ENCODE measurements at places on chromosomes 6 and 20. TPM values are rescaled to one million over a fixed set of nuclear protein-coding genes. Genes with fewer than 3 reads are reported as not detected.

DNA sequence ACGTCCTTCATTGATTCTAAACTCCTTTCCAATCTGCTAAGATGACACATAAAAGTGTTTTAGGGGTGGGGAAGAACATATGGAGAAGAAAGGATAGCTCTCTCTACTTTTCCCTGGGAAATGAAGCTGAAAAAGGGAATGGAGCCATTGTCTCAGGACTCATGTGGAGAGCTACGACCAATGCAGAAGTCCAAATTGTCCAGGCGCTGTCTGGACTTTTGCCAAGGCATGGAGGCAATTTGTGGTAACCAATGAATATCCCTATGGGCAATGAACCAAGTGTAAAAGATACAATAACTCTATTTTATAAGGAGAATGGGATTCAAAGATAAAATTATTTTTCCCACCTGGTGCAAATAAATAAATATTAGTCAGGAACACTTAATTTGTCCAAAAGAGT, 16.1 kb downstream of the FBXL4 start:
- DNase-seq: no peak

- no peak for DNase-seq
Observed at GRCh38 chr6:17927705-17928104, 59.7 kb downstream of the KIF13A start.

DNA sequence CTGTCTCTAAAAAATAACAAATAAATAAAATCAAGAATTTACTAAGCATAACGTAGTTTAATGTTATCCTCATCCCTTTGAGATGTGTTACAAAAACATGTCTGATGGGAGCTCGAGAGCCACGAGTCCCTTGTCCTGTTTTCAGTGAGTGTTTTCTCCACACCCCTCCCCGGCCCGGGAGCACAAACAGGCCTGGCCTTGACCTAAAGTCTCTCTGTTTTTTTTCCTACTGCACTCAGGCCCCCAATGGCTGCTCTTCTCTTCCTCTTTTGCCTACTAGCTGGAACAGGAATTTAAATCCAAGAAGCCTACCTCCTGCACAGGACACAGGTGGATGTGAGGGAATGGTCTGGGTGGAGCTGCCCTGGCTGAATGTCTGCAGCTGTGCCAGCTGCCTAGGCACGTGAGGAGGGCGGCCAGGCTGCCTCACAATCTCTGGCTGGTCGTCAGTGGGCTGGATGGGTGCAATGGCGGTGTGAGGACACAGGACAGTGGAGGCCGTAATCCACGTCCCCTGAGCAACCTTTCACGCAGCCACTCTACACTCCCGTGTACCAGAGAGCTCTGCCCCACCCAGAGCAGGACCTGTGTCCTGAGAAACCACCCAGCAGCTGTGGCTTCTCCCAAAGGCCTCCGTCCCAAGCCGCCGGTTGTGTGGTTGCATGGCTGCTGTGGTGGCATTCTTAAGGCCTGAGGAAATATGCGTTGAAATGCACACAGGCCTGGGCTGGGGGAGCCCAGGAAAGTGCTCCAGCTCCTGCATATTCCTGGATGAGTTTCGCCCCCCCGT, 117.5 kb downstream of the FAM120B start:
- DNase-seq: no peak

GRCh38 chr6:166691199-166691598, 64.1 kb upstream of the RPS6KA2 start:
- peak; percentile 82 for DNase-seq

DNA sequence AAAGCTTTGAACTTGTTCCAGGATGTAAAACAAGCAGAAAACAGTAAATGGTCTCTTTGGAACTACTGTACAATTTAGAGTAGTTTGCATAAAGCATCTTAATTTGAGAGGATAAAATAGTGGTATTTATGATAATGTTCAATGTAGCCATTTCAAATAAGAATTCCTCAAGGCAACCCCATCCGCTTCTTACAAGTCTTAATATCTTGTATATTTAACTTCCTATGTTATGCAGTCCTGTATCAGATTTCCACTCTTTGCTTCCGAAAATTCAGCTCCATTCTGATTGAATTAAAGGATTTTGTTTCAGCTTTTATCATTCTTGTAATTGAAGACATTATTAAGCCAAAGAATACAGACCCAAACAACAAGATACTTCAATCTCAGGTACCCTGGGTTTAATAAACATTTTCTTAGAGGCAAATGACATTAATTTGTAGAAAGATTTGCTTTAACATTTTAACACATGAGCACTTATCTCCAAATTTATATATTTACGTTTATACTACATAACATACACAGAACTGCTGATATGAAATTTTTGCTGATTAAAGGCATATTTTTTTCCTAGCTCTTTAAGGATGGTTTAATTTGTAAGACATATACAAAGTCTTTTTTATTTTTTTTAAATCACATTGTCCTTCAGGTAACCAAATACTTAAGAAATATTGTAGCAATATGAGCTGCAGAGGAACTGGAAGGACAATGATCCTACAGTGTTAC, 131.1 kb upstream of the BEND3 start:
- no peak for DNase-seq

Gene GNAS-AS1
- 0.33 TPM for total RNA-seq

Gene RAB32
- 114 TPM for total RNA-seq

Gene ARG1
- not detected for total RNA-seq

Gene LRRN4
- not detected for total RNA-seq

Gene TFAP2C
- total RNA-seq: not detected

Gene CCDC170
- total RNA-seq: 0.77 TPM

All from fibroblast of lung (primary cell).